ENCODE measurements at places on chromosomes 5 and 9.

GRCh38 chr5:80569086-80569960, 757 bp downstream of the ANKRD34B start:
- no peak for DNase-seq

DNA sequence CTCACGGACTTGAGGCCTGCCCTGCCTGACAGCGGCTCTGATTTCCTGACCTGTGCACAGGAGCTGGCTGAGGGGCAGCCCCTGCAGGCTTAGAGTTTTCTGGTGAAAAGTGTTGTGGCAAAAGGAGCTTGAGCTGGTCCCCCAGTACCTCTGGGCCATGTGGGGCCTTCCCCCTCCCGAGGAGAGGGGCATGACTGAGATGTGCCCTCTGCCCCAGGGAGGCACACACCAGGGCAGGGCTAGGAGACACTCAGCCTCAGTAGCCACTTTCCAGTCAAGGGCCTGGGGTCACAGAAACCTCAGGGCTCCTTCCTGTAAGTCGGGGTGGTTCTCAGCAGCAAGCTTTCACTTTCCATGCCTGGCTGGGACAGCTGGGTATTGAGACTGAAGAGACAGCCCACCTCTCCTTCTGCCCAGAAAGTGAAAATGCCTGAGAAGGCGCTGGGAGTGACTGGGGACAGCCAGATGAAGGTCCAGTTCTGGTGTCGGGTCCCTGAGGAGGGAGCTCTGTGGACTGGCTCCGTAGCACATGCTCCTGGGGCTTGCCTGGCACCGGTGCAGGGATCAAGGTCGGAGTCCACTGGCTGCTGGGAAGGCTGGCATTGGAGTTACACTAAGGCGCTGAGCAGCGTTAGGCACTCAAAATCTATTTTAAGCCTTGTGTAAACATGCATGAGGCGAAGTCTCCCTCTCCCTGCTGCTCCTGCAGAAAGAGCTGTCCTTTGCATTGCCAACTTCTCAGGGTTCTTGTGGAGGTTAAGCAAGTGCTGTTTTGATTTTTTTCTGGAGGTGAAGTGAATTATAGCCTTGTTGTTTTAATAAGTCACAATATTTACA, 394.9 kb downstream of the GADD45G start:
- no peak for DNase-seq

DNA sequence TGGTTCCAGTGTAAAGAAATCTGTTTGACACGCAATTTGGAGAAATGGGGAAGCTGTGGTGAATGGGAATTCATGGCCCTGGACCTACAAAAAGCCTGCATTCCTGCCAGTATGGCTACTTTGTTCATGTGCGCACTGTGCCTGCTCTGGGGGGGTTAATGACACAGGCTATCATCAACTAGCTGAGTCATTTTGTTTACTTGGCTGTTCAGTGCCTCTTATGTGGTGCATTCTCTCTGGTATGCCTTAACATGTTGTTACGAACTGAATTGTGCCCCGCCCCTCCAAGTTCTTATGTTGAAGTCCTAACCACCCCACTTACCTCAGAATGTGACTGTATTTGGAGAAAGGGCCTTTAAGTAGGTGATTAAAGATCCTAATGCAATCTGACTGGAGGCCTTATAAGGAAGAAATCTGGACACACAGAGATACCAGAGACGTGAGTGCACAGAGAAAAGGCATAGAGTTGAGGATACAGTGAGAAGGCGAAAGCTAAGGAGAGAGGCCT, 20.4 kb upstream of the UBAP1 start:
- DNase-seq = peak; percentile 19

DNA sequence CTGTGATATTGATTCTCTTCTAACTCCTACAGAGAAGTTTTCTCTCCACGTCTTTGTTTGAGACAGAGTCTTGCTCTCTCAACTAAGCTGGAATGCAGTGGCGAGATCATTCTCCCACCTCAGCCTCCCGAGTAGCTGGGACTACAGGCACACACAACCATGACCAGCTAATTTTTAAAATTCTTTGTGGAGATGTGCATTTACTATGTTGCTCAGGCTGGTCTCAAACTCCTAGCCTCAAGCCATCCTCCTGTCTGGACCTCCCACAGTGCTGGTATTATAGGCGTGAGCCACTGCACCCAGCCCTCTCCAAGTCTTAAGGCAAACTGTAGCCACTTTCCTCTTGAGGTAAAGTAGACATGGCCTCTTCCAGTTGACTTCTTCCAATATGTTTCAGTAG, 72.2 kb downstream of the SNX18 start:
- DNase-seq = no peak

- no peak for DNase-seq
Measured at GRCh38 chr5:17214893-17215292, 2.5 kb upstream of the BASP1 start.

GRCh38 chr9:31612336-31613030, 772.0 kb upstream of the ACO1 start:
- DNase-seq = no peak

- DNase-seq = no peak
Measured at GRCh38 chr9:89325733-89326132, 7.4 kb downstream of the SECISBP2 start.

All from kidney epithelial cell (primary cell).